ENCODE measurements at places on chromosomes 12 and 14.
A peak's percentile ranks its signal among the peaks of the same experiment; 100 is the strongest.

DNA sequence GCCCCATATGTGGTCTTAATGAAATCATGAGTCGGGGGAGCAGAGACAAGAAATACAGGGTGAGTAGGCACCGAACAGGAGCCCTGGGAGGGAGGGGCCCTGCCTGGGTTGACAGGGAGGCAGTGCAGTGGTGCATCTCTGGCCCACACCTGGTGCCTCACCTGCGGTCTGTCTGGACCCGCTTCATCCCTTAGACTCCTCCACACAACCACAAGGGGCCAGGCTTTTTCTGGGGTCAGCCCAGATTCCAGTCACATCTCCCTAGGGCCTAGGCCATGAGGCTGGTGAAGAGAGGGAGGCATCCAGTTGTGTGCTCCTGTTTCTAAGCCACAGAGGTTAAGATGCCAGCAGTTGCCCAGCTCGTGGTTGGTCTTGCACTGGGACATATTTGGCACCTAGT is 343.3 kb upstream of the FKBP4 start:
- no peak for DNase-seq

DNA sequence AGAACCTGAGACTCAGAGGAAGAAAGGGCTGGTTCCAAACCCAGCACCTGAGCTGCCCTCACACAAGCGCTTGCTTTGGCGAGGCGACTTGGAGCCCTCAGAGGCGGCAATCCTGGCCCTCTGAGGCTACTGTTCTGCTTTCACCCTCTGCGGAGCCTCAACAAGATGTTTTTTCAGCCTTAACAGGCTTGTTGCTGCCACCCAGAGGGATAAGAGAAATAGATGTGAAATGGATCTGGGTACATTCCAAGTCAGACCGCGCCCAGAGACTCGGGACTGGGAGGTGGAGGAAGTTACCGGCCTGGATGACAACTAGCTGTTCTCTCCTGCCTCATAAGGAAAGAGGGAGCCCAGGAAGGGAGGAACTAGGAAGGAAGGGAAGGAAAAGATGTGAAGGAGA is 89.6 kb downstream of the TTC7B start:
- no peak for DNase-seq

DNA sequence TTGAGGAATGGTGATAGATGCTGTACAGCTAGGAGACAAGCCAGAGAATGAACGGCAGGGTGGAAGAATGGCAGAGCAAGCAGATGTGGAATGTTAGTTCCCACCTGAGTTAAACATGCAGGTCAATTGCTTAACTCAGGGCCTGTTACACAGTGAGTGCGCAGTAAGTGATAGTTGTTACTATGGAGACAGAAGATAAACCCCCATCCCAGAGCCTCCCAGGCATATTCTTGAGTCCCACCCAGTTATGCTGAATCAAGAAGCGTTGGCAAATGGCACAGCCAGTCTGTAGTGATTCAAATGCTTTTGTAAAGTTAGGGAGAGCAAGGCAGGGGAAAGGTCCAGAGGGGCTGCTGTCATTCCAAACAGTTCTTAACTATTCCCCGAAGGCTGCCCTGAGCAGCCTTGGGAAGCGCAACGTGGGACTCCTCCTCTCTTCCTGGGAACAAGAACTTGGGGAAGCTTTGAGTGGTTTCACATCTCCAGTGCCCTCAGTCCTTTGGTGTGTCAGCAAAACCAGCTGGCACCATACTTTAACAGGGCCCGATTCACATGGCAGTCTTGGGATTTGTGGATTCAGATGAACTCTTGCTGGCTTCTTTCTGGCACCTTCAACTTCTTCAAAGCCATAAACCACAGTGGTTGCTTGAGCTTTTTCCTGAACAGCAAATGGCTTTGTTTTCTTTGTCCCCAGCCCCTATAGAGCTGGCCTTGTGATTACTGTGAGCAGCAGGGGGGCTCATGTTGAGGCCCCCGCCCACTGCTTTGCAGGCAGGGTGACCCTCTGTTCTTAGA is 66.4 kb downstream of the PPM1A start:
- DNase-seq = no peak

DNA sequence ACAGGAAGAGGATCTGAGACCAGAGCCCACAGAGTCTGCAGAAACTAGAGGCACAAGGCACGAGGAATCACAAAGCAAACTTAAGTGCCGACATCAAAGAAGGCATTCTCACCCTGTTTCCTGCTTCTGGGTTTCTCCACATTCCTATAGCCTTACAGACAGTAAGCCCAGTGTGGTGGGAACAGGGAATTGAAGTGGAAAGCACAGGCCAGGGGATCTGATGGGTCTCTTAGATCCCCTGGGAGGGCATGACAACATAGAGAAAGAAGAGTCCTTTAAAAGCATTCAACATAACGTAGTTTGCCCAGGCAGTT is 75.6 kb upstream of the FRMD6 start:
- DNase-seq = no peak

GRCh38 chr12:132029503-132030300 is 80.0 kb downstream of the EP400 start:
- no peak for DNase-seq

DNA sequence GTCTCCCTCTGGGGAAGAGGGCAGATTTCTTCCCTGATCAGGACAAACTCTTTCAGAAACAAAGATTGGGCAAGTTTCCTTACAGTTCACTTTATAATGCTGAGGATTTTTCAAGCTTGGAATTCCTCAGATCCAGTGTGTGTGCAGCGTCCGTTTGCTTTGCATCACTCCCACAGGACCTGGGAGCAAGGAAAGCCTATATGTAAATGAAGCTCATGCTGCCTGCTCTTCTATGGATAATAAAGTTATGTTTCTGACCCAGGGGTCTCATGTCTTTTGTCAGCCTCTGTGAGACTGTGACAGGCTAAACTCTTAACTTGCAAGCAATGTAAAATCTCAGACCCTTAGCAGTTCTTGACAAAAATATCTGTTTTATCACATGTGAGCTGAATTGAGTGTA is 41.6 kb downstream of the TRHDE start:
- DNase-seq = no peak

- no peak for DNase-seq
These were observed 19.2 kb upstream of the LGALS3 start for GRCh38 chr14:55109836-55110235.

DNA sequence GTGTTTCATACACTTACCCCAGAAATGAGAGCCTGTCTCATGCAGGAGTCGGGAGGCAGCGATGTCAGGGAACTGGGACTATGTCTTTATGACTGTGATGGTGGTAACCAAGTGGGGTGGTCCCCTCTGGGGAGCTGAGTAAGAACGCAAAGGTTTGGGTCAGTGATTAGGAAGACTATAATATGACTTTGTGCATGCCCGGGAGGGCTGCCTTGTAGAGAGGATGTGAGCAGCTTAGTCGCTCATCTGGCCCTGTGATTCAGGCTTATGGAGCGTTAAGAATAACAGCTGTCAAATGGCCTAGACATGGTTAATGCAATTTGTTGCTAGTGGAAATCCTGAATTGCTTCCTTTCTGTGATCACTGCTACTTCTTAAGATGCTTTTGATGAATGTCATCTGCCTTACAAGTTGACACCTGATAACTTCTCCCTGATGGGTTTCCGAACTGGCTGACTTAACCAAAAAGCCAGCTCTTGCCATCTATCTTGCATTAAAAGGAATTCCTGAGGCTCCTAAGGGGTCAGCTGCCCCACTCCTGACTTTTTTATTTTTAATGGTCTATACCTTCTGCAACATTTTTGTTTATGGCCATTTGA is 35.4 kb upstream of the AACS start:
- DNase-seq = no peak

GRCh38 chr12:116640281-116640680 is 81.1 kb downstream of the MAP1LC3B2 start:
- no peak for DNase-seq

GRCh38 chr14:99261912-99262787 is 9.8 kb downstream of the BCL11B start:
- DNase-seq = no peak

- DNase-seq = no peak
These were observed 22.5 kb upstream of the FZD10 start for GRCh38 chr12:130139567-130140421.

DNA sequence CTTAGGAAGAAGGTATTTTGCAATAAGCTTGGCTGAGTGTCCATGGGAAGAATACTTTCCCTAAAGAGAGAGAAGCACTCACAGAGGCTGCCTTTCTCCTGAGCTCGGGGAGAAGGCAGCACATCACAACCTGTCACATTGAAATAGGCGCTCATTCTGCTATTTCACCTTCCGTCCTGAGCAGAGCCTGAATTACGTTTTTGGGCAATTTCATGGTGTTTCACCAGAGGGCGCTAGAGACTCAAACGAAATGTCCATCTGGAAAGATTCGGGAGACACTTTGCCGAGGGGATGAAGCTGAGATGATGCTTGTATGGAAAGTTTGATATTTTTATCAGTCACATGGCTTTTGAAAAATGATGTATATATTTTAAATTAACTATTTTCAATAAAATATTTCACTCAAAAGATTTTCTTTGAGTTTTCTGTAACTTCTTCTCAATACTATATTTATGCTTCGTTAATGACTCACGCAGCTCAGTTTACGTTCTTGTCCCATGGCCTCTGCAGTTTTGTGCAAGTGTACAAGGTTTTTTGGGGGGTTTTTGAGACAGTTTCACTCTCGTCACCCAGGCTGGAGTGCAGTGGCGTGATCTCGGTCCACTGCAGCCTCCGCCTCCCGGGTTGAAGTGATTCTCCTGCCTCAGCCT is 17.4 kb upstream of the B4GALNT3 start:
- DNase-seq = peak; percentile 78

- no peak for DNase-seq
These were observed 37.0 kb upstream of the GALNT9 start for GRCh38 chr12:132366341-132366861.

GRCh38 chr14:91961297-91962220 is 14.1 kb upstream of the FBLN5 start:
- DNase-seq = no peak

GRCh38 chr14:88599326-88599725 is 36.5 kb downstream of the ZC3H14 start:
- DNase-seq = no peak

DNA sequence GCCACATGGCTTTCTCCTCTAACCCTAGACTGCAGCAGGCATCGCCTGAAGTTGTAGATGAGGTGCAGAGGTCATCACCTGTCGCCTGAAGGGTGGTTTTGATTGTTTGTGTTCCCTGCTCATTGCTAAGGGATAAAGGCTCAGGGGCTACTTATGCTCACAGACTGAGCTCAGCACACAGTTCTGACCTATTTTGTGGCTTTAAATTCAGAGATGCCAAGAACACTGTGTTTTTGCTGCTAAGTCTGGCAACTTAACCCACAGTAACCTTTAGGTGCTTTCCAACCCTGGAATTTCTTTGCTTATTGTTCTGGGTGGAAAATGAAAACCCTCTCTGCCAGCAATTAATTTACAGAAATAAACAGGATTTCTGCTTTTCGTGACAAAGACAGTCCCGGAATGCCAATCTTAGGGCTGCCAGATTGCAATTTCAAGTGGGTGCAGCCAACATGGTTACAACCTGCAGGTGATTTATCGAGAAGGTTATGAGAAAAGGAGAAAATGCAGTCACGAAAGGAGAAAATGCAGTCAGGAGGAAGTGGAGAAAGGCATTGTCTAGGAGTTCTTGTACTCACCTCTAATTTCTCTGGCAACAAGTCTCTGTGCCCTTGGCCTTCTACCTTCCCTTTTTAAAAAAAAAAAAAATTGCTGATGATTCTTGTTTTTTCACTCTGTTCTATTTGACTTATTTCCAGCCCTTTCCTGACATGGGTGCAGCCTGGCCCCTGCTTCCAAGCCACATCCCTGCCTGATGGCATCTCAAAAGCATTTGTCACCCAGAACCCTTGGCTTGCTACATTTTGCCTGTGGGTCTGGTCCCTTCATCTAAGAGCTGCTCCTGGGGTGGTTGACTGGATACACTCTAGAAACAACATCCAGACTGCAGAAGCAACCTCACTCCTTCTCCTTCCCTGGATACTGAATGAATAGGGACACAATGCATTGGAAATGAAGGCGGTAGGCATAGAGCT is 23.3 kb downstream of the NPC2 start:
- DNase-seq = no peak

DNA sequence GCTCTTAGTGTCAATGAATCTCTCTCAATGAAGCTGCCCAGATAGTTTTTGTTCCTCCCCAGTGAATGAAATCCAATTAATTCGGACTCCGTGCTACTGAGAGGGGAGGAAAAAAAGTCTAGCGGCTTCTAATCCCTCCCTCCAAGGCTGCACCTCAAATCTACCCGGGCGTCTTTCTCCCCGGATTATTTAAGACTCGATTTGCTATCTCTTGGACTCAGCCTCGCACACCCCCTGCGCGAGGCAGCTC is 134 bp downstream of the DUSP6 start:
- DNase-seq = no peak

- DNase-seq = no peak
These were observed 348.0 kb downstream of the BCL11B start for GRCh38 chr14:98924046-98924445.

- no peak for DNase-seq
These were observed 10.8 kb downstream of the COL2A1 start for GRCh38 chr12:47993491-47993890.

GRCh38 chr12:118103201-118103600 is 610 bp downstream of the VSIG10 start:
- no peak for DNase-seq

- no peak for DNase-seq
These were observed 467.1 kb downstream of the ATP23 start for GRCh38 chr12:58408516-58408915.

DNA sequence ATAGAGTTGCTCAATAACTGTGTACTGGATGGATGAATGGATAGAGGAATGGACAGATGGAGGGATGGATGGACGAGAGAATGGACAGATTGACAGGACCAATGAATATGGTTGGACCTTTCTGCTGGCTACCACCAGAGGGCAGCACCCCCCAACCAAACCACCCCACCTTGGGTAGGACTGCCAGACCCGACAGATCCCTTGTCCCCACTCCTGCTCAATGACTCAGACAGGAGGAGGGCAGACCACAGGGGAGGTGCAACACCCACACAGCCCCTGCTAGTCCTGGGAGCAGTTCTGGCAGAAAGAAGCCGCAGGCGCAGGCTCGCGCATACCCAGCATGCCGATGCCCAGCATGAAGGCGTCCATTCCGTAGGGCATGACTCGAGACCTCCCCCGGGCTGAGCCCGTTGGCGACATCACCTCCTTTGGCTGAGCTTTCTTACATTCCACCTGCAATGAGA is 12.4 kb downstream of the MSI1 start:
- DNase-seq = peak; percentile 99

DNA sequence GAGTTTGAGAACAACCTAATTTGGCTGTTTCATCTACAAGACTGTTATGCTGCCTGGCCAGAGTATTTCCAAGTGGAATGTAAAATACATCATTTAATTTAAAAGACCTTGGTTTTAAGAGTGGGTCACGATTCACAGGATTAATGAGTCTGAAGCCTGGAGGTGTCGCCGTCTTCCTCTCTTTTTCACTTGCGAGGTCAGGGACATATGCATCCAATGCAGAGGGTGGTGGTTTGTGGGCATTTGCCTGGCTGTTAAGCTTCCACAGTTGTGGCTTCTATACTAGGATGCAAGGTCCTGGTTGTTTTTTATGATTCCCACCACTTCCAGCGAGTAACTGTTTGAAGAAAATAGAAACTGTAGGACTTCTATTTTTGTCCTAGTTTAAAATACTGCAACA is 22.8 kb upstream of the RASSF3 start:
- no peak for DNase-seq

GRCh38 chr14:23929822-23930294 is 23.7 kb upstream of the DHRS4 start:
- DNase-seq = peak; percentile 60

GRCh38 chr14:99571303-99571986 is 32.6 kb downstream of the CCDC85C start:
- DNase-seq = no peak
